Activated CD4-positive, alpha-beta T cell treated with anti-CD3 and anti-CD28 coated beads, Interleukin-10, Interleukin-2, amounts not matched to agents 100 ng/mL and 50 ng/mL, durations not matched to agents 16 hours and 8 hours (primary cell): ENCODE measurements at places on chromosomes 1 and 21.
A peak's percentile ranks its signal among the peaks of the same experiment; 100 is the strongest.

- peak; percentile 52 for DNase-seq
Measured at GRCh38 chr1:235867903-235868469, 1.3 kb upstream of the LYST start.

DNA sequence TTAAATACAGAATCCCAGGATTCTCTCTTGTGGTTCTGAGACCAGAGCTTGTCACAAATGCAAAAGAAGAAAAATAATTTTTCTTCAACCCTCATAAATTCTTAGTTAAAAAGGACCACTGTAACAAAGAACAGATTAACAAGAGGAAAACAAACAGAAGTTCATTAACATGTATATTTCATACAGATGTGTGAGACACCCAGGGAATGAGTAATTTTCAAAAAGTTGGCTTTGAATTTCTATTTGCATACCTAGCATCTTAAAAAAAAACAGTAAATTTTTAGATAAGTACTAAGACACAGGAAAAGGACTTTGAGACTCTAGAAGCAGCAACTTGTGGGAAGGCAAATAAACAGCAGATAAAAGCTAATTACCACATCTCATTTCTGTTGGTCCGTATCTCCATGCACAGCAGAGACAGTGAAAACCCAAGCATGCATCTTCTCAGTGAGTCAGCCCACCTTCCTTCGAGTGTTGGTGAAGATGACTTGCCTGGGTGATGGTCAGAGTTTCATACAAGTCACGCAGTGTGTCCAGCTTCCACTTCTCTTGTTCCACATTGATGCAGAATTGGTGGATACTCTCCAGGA is 399.9 kb upstream of the ADAMTS5 start:
- no peak for DNase-seq

DNA sequence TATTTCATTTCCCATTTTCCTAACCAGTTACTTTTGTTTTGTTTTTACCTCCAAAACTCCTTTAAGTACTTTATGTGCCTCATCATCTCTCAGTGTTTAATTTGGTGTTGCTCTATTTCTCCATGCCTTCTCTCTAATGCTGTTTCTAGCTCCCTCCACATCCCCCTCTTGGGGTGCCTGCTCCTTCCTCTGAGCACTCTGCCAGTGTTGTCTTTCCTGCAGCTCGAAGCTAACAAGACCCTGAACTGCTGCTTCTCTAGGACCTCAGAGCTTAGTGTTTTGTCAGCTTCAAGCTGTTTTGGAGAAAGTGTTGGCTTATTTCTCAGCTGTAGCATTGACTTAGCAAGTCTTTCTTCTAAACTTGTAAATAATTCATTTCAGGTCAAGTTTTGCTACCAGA is 290.6 kb downstream of the DPYD start:
- no peak for DNase-seq

GRCh38 chr1:40982721-40983120 is 3.2 kb downstream of the CTPS1 start:
- no peak for DNase-seq

GRCh38 chr1:48294656-48295055 is 72.1 kb downstream of the SLC5A9 start:
- no peak for DNase-seq

DNA sequence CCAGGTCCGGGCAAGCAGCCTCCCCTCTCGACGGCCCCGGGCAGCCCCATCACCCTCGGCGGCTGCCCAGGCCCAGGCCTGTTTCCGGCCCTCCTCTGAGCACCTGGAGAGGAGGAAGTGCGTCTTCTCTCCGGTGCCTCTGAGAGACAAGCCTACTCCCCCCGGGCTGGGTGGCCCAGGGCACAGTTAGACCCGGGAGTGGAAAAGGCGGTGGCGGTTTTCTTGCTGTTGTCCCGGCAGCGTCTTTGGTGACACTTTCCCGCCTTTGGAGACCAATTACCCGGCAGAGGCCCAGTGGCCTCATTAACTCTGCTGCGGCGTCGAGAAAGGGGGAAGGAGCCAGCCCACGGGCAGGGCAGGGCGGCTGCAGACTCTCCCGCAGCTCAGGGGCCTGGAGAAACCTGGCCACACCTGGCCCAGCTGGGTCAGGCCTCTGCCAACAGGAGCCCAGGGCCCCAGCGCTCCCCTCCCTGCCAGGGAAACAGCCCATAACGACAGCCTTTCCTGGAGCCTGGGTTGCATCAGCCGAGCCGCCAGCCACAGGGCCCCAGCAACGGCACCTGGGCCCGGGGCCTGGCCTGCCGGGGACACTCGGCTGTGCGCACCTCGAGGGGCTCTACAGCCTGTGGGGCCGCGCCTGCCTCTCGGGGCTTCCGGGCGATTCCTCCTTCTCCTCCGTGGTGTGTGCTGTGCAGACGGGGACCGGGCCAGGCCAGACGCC is 28.4 kb upstream of the C1orf159 start:
- DNase-seq, result peak; percentile 62

- no peak for DNase-seq
Measured at GRCh38 chr1:99535470-99536164, 110.3 kb upstream of the PALMD start.

GRCh38 chr1:247456021-247456420 is 1.9 kb downstream of the OR2B11 start:
- DNase-seq, result no peak

DNA sequence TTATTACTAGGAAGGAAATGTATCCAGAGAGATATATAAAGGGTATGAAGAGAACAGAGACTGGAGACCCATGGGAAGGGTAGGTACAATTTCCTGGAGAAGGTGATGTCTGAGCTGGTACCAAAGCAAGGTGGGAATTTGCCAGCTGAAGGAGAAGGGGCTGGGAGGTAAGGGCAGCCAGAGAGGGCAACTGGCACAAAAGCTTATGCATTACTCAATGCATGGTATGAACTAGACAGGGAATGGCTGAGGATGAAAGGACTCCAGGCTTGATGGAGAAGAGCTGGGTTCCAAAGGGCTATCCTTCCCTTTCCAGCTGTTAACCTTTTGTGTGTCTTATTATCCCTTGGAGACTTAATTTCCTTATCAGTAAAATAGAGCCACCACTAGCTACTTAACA is 113.6 kb upstream of the GADD45A start:
- DNase-seq, result no peak

DNA sequence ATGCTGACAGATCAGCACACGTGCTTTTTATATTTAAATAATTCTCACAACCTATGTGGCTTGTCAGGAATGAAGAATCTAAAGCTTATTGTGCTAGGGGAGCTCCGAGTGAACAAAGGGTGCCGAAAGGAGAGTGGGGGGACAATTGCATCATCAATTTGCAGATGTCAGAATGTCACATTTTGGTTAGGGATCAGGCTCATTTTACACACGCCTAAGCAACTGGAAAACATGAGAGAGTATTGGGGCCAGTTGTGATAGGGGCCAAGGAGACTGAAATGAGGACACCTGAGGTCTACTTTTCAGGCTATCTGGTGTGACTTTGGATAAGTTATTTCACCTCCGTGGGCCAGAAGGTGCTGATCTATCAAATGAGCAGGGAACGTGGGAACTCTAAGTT is 31.8 kb downstream of the RUNX1 start:
- no peak for DNase-seq

GRCh38 chr1:55888685-55889317 is 673.6 kb upstream of the USP24 start:
- no peak for DNase-seq

DNA sequence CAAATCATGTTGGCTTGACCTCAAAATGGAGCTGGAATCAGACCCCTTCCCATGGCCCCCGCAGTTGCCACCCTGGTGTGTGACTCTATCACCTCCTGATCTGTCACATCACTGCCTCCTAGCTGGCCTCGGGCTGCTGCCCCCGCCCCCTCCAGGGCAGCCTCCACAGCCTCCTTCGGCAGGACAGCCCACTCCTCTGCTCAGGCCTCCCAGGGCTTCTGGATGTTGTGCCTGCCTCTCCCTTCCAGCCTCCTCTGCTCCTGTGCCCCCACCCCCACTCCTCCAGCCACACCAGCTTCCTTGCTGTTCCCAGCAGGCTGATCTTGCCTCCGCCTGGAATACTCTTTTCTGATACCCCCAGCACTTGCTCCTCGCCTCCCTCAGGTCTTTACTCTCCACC is 134.4 kb upstream of the EDN2 start:
- no peak for DNase-seq

- no peak for DNase-seq
Measured at GRCh38 chr1:180620581-180620980, 11.2 kb upstream of the XPR1 start.

DNA sequence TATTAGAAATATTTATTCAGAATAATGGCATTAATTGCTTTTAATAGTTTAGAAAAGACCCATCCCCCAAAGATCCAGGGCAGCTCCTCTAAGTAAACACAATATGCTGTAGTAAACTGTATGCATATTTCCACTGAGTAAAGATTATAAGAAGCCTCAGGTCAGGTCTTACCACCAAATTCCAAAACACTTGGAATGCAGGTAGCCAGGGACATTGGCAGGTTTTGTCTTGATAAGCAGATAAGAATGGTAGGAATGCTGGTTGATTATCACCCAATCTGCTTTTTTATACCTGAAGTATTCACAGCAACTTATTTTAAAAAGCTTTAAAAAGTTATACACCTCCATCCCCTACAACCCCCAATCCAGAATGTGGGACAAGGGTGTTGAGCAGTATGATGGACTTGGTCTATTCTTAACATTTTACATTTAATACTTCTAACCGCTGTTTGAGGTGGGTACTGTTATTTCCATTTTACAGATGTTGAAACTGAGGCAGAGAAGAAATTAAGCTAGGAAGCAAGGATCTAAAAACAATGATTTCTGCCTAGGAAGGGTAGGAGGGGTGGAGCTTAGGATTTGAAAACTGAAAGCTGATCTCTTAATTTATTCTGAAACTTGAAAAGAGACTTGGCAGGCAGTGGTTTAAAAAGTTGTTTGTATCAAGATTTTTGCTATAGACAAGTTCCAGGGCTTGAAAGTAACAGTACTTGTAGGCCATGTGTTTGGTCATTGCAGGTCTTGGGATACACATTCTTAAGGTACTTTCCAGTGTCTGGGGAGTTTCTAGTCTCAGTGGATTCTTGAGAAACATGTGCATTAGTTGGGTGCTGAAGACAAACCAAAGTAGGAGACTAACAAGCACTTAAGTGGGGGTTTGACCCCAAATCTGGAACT is 15.6 kb upstream of the THEM4 start:
- no peak for DNase-seq

- no peak for DNase-seq
Measured at GRCh38 chr1:62084310-62084890, 110.2 kb upstream of the L1TD1 start.

GRCh38 chr1:14138687-14139086 is 438.7 kb downstream of the PRDM2 start:
- DNase-seq, result no peak

DNA sequence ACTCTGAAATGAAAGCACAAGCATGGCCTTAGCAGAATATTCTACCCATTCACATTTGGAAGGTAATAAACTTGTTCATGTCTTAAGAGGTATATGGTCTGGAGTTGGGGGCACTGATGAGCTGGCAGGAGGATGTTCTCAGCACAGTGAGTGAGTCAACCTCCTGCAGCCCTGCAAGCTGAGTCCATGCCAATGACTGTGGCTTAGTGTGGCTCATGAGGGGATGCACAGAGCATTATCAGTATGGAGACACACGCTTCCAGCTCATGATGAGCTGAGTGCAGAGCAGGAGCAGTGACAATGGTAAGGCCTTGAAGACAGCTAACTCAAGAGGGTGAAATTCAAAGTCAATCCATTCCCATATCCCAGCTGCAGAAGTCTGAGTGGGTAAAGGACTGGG is 102.3 kb downstream of the TNFSF18 start:
- DNase-seq, result peak; percentile 9

DNA sequence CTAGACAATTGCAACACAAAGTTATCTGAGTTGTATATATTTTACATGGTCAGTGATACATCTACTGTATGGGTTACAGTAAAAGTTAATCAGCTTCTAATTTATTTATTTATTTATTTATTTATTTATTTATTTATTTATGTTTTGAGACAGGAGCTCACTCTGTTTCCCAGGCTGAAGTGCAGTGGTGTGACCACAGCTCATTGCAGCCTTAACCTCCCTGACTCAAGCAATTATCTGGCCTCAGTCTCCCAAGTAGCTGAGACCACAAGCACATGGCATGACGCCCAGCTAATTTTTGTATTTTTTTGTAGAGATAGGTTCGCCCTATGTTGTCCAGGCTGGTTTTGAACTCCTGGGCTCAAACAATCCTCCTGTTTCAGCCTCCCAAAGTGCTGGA is 241.6 kb downstream of the PTPRC start:
- no peak for DNase-seq

GRCh38 chr1:205687242-205687641 is 6.9 kb upstream of the SLC45A3 start:
- no peak for DNase-seq

DNA sequence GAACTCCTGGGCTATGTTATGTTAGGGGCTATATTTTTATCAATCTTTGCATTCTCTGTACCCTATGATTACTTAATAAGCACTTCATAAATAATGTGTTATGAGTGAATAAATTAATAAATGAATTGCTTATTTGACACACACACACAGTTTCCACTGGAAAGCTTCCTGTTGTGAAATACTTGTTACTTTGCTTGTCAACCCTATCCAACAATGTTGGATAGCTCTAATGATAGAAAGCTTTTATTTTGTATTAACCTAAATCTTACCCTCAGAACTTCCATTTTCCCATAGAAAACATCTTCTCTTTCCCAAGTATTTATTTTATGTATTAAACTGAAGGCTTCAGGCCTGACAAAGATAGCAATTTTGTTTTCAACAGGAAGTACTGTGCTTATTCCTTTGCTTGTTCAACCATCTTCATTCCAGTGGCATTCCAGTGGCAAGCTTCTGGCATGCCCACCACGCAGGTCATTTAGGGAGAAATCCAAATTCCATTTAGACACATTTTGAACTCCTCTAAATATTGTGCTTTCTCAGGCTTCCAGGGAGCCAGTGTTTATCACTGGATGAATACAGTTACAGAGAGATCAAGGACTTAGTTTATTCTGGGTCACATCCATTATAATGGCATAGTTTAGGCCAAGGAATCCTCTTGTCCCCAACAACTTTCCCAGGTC is 134.4 kb downstream of the TGFB2 start:
- DNase-seq, result no peak

GRCh38 chr1:112396653-112397471 is 848 bp downstream of the CTTNBP2NL start:
- no peak for DNase-seq
